ENCODE measurements at places on chromosomes 7 and 10.
A peak's percentile ranks its signal among the peaks of the same experiment; 100 is the strongest.

GRCh38 chr7:79317728-79318127 is 135.7 kb downstream of the MAGI2 start:
- DNase-seq: no peak

GRCh38 chr10:8453587-8453986 is 399.1 kb downstream of the GATA3 start:
- no peak for DNase-seq

DNA sequence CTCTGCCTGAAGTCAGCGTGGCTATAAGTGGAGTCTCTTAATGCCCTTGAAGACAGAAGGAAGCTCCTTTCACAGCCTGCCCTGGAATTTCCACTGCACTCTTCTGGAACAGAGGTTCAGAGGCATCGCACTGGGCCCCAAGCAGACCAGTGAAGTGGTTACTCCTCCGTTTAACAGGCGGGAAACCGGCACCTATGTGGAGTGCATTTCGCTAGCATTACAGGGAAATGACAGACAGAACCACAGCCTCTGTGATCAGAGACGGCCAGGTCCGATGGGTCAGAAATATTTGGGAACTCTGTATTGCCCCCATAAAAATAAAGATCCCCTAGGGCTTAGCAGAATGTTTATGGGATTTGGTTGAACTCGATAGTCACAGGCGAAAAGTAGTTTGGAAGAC is 406.9 kb upstream of the PRKCQ start:
- DNase-seq: no peak

DNA sequence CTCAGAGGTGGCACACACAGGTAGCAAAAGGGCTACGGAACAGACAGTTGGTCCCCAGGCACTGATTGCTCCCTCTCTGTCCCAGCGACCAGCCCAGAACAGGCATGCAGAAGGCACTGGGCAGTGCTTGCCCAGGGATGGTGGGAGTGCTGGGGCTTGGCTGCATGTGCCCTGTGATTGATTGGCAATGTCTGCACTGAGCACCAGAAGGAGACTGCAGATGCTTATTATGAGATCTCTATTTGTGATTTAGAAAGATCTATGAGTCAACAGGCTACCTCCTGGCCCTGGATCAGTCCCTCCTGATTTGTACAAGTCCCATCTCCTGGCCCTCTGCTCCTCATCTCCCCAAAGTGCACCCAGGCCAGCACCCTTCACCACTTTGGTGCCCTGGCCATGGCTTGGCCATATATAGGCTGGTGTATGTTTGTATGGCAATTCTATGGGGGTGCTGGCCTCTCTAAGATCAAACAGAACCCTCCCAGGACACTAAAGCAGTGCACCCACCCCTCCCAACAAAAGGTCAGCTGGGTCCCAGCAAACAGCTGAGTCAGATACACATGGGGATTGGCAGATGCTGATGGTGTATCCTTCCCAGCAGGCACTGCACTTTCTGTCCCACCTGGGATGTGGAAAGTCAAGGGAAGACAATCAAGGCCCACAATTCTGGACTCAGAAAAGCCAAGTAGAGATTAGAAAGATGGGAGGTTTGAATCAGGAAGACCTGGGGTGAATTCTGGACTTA is 30.9 kb downstream of the CAMK2B start:
- peak; percentile 25 for DNase-seq

DNA sequence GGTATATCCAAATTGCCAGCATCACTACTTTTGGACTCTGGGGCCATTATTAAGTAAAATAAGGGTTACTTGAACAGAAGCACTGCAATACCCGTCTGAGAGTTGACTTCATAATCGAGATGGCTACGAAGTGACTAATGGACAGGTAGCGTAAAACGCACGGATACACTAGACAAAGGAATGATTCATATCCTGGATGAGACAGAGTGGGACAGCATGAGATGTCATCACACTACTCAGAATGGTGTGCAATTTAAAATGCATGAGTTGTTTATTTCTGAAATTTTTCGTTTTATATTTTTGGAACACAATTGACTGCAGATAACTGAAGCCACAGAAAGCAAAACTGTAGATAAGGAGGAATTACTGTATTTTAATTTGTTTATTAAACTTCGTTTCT is 421.5 kb upstream of the LRGUK start:
- no peak for DNase-seq

GRCh38 chr7:30977896-30978564 is 14.3 kb downstream of the GHRHR start:
- peak; percentile 48 for DNase-seq

GRCh38 chr7:5671046-5671445 is 110.4 kb downstream of the RNF216 start:
- no peak for DNase-seq

DNA sequence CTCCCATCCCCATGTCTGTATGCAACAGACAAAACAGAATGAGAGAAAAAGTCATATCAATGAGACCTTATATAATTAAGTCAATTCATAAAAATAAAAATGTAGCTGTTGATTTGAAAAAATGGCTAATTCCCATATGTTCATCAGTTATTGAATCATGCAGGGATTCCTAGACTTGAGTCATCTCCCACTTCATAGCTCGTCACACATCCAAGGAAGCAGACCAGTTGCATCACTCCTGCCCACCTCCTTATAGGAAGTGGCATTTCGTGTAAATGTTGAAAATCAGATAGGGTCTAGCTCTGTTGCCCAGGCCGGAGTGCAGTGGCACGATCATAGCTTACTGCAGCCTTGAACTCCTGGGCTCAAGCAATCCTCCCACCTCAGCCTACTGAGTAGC is 56.1 kb upstream of the SH2B2 start:
- DNase-seq: no peak

- no peak for DNase-seq
Measured at GRCh38 chr7:28395831-28396230, 16.5 kb upstream of the CREB5 start.

DNA sequence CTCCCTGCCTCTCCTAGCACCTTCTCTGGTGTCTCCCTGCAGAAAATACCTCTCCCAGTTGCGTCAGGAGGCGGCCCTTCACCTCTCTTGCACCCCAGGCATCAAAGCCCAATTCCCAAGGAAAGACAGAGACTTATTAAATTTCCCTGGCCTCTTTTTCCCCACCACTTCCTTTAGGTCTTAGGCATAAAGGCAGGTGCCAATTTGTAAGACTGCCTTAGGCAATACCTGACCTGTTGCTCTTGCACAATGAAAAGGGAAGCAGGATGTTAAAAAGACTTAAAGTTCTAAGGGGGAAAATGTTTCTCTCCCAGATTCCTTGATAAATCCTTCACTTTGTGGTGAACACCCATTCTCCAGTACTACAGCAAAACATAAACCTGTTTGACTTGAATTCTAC is 186.7 kb downstream of the SLC25A13 start:
- DNase-seq: no peak

- no peak for DNase-seq
Measured at GRCh38 chr7:53214463-53214862, 179.0 kb downstream of the POM121L12 start.

- no peak for DNase-seq
Measured at GRCh38 chr7:51021906-51022570, 239.3 kb upstream of the GRB10 start.

GRCh38 chr10:75375838-75376237 is 25.7 kb downstream of the ZNF503 start:
- DNase-seq: no peak

GRCh38 chr7:73560109-73560835 is 2.8 kb upstream of the BCL7B start:
- DNase-seq: no peak

- no peak for DNase-seq
Measured at GRCh38 chr7:92691578-92691977, 101.4 kb upstream of the FAM133B start.

DNA sequence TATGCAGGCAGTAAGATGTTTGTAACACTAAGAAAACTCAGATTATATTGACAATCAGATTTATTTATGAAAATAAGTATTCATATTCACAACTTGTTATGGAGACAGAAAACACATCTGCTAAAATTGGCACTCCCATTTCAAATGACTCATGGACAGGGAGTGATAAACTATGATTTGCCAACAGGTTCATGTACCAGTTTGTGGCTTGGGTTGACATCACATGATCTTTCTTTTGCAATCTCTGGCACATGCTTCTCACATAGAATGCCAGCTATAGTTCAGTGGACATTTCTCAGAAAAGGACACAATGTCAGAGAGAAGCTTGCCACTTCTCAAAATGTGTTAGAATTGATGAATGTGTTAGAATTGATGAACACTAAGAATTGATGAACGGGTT is 663.2 kb upstream of the ANKRD30A start:
- no peak for DNase-seq

GRCh38 chr7:22150221-22150620 is 204.5 kb upstream of the CDCA7L start:
- no peak for DNase-seq

GRCh38 chr7:1019789-1020610 is 24.3 kb upstream of the GPR146 start:
- no peak for DNase-seq

DNA sequence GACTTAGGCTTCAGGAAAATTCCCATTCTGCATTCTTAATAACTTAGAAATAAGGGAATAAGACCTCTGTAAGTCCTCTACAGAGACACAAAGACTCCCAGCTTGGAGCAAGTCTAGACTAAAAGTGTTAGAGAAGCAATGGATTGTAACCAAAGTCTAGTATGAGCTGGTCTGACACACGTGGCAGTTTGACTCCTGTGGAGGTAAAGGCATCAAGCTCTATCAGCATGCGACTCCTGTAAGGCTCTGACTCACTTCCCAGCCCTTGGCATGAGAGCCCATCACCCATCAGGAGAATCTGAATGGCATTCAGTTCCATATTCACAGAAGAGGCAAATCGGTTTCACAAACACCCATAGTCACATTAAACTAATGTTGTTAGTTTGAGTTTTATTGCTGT is 4.4 kb upstream of the VSTM4 start:
- no peak for DNase-seq

- DNase-seq: no peak
Measured at GRCh38 chr10:33661580-33662336, 327.3 kb upstream of the NRP1 start.

DNA sequence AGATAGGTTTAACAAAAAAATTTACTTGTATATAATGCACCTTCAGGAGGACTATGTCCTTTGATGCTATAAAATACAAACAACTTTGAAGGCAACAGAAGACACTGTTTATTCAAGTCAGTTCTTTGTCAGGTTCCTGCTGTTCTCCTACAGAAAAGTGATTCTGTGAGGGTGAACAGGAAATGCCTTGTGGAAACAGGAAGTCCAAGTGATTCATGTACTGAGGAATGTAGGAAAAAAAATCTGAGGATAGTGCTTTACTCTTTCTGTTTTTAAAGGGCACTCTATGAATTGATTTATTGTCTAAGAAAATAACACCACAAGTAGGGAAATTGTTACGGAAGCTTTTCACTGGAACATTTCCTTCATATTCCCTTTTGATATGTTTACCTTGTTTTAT is 171.9 kb downstream of the HDAC9 start:
- DNase-seq: no peak

- no peak for DNase-seq
Measured at GRCh38 chr10:60480865-60481563, 91.3 kb upstream of the ANK3 start.

- peak; percentile 28 for DNase-seq
Measured at GRCh38 chr10:48501226-48501625, 103.6 kb downstream of the ARHGAP22 start.

DNA sequence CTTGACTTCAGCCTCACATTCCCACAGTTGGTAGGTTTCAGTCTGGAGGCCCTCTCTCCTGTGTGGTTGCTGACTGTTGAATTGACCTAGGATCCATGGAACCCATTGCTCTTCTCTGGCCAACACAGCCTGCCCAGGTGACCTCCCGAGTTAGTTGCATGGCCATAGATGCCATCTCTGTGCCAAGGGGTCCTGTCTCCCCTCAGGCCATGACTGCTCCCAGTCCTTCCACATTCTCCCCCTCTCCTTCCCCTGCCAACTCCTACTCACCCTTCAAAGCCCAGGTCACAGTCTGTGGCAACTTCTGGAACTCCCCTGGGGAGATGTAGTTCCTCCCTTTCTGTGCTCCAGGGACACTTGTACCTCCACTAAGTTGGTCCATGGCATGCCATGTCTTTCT is 67.3 kb upstream of the GRB10 start:
- no peak for DNase-seq

DNA sequence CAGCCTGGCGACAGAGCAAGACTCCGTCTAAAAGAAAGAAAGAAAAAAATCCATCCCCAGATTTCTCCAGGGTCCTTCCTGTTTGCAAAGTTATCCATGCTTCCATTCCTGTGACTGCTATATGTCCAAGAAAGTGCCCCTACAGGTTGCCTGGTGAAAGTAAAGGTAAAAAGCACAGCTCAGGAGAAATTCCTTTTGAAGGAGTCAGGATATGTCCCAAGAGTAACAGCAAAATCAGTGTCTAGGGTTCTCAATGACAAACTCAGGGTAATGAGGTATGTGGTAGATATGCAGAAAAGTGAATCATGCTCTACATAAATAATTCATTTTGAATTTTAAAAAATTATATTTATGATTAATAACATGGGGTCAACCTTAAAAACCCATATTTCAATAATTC is 91.5 kb downstream of the CTTNBP2 start:
- DNase-seq: no peak
